KBM-7 (cell line): ENCODE measurements at places on chromosomes 1 and 21.

- DNase-seq: peak; percentile 84
Measured at GRCh38 chr1:42931911-42932422, 26.7 kb downstream of the SLC2A1 start.

DNA sequence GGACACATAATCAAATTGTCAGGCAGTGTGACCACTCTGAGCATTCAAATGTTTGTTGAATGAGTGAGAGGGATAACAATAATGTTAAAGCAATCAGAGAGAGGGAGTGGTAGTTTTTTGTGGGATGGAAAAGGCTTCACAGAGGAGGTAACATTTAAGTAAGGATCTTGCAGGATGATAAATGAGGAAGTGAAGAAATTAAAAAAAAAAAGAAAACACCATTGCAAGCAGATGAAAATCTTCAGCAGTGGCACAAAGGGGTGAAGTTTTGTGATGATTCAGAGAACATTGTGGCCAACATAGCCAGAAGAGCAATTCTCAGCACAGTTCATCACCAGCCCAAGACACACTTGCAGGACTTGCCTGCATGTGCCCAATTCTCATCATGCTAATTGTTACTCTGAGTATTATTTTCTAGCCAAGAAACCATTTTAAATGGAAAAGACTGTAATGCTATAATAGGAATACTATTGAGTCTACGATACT lies 35.0 kb downstream of the OVGP1 start:
- DNase-seq: peak; percentile 9

DNA sequence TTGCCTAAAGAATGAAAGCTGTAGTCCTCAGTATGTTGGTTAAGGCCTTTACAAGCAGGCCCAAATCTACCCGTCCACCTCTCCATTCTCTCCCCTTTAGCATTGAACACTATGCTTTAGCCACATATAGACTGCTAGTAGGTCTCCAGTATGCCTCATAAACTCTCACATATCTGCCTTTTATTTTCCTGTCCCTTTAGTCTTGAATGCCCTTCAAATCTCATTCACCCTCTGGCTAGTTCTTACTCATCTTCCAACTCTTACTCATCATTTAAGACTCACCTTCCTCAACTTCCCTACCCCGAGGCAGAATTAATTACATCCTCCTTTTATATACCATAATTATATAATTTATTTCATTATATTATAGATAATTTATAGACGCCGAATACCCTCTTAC lies 78.7 kb upstream of the TSPAN2 start:
- no peak for DNase-seq

- no peak for DNase-seq
Measured at GRCh38 chr1:43288058-43288784, 2.8 kb upstream of the C1orf210 start.

- DNase-seq: no peak
Measured at GRCh38 chr1:109617291-109617801, 2.1 kb downstream of the GNAT2 start.

- no peak for DNase-seq
Measured at GRCh38 chr1:176996456-176997090, 167.9 kb downstream of the ASTN1 start.

GRCh38 chr1:182376936-182377574 lies 14.5 kb downstream of the GLUL start:
- no peak for DNase-seq

GRCh38 chr1:207825719-207826556 lies 74.1 kb downstream of the CD46 start:
- DNase-seq: peak; percentile 92

DNA sequence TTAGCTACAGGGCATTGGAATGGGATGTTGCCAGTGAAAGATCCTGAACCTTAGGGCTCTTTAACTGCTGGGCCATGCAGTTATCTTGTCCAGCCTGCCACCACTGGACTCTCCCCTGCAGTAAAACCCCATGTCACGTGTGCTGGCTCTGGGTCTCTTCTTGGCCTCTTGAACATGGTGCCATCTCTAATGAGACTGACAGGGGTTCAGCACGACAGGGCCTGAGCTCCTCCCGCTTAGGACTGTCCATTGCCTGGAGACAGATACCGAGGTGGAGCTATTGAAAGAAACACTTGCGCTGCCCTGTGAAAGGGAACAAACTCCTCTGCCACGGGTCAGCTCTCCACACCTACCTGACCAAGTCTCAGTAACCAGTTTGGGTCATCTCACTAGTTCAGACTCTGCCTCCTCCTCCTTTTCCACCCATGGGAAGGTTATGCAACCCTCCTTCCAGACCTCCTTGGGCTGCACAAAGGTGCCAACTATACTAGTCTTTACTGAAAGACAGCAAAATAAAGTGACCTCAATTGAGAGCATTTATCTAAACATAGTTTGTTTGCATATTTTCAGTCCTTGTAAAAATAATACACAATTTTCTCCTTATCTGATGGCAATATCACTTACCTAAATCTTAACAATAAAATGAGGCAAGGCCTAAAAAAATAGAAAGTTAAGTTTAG lies 66.0 kb downstream of the GNG12 start:
- DNase-seq: no peak

DNA sequence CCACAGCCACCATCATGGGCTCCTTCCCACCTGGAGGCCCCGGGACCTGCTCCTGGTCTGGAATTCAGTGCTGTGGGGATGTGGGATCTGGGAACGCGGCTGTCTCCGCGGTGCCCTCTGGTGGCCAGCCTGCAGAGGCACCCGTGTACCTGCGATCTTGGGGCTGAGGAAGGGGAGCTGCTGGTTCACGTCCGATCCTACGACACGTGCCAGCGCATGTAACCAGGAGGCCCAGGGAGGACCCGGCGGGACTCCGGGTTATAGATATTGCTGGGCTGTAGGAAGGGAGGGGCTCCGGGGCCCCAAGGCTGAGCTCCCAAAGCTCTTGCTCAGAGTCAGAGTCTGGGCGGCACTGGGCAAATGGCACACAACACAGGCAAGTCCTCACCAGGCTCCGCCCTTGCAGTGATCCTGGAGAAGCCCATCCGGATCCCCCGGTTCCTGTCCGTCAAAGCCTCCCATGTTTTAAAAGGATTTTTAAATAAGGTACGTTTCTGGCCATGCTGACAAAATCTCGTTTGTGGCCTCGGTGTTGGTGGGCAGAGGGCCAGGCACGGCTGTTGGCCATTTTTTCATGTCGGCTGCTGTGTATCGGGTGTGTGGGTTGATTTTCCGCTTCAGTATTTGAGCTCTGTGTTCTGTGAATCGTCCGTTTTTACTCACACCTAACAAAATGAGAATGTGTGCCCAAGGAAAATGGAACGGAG lies 20.1 kb downstream of the FAAP20 start:
- DNase-seq: peak; percentile 68

- DNase-seq: no peak
Measured at GRCh38 chr1:66761221-66761620, 9.0 kb downstream of the DYNLT5 start.

GRCh38 chr1:156160743-156161171 lies 7.4 kb downstream of the SEMA4A start:
- DNase-seq: no peak

- DNase-seq: no peak
Measured at GRCh38 chr1:7120863-7121621, 335.8 kb downstream of the CAMTA1 start.

GRCh38 chr1:78004719-78005447 lies at the start of gene DNAJB4:
Gene DNAJB4 (plus strand): TSS chr1:78004939. CDS start chr1:78005111, 172 bp downstream.
- DNase-seq: peak; percentile 95

DNA sequence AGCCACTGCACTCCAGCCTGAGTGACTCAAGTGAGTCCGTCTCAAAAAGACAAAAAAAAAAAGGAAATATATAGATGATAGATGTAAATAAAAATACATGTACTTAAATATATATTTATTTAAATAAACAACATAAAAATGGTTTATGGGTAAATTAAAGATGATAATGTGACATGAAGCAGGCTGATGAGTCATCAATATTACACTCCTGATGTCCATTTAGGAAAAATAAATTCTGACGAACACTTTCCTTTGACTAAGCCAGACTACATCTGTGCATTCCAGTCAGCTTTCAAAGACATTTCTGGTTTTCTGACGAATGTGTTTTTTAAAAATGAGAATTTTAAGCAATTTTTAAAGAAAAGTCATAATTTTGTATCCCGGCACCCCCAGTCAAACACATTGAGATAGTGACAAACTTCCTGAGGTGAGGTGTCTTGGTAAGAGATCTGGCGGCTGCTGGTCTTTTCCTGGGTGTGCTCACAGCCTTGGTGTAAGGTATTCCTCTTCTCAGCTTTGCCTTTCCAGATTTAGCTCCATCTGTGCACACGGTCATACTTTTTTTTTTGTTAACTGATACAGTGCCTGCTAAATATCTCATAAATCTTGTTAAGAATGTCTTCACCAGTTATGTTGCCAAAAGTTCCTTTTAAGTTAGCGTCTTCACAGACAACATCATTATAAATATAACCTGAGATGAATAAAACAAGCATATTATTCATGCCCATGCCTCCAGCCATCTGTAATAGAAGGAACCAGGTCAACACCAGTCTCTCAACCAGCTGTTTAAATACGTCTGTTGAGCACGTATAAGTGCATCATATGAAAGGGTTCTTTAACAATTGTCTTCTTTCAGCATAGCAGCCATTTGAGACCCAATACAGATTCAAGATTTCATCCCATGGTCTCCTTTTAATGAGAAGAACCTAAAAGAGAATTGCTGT lies 214.5 kb upstream of the PLD5 start:
- DNase-seq: no peak

- no peak for DNase-seq
Measured at GRCh38 chr1:244381878-244382565, 69.7 kb downstream of the ADSS2 start.

- peak; percentile 25 for DNase-seq
Measured at GRCh38 chr1:9653210-9653490, 1.6 kb downstream of the PIK3CD start.

- no peak for DNase-seq
Measured at GRCh38 chr1:107670397-107671040, 294.5 kb downstream of the VAV3 start.
